Activated CD8-positive, alpha-beta memory T cell treated with anti-CD3 and anti-CD28 coated beads for 48 hours (primary cell): ENCODE measurements at places on chromosomes 6 and 20.
A peak's percentile ranks its signal among the peaks of the same experiment; 100 is the strongest.

DNA sequence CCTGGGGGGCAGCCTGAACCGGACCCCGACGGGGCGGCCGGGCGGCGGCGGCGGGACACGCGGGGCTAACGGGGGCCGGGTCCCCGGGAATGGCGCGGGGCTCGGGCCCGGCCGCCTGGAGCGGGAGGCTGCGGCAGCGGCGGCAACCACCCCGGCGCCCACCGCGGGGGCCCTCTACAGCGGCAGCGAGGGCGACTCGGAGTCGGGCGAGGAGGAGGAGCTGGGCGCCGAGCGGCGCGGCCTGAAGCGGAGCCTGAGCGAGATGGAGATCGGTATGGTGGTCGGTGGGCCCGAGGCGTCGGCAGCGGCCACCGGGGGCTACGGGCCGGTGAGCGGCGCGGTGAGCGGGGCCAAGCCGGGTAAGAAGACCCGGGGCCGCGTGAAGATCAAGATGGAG lies 636 bp downstream of the SRF start:
- DNase-seq = no peak

DNA sequence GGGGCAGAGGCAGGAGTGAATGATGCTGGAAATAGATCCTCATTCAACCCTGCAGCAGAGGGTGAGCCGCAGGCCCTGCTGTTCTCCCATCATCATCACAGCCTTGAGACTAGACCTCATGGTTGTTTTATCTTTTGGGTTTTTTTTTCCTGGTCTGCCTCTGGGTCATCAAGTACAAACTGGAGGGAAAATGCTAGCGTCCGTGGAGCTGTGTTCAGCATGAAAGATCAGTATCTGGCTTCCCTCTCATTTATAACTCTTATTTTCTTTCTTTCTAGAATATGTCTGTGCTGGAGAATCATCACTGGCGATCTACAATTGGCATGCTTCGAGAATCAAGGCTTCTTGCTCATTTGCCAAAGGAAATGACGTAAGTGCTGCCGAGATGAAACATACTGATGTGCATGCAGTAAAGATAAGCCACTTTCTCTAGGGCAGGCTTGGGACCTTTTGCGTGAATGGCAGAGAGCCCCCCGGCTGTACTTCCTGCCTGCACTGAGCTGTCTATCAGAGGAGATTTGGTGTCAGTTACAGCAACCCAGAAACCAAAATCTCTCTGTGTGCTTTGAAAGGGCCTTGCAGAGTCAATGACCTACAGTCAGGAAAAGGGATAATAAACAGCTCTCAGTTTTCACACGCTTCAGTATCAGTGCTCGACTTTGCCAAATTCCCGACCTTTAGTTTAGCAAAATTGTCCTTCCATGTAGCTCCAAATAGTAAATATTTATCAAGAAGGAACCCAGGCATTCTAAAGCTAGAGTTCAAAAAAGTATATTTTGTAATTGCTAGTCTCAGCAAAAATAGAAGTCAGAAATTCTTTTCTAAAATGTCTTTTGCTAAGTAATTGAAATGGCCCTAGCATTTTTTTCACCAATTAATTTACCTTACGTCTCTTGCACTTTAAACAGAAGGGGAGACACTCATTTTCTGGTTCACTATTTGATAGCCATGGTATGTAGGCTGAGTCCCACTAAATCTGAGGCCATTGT lies 76.3 kb downstream of the MTFR2 start:
- no peak for DNase-seq

DNA sequence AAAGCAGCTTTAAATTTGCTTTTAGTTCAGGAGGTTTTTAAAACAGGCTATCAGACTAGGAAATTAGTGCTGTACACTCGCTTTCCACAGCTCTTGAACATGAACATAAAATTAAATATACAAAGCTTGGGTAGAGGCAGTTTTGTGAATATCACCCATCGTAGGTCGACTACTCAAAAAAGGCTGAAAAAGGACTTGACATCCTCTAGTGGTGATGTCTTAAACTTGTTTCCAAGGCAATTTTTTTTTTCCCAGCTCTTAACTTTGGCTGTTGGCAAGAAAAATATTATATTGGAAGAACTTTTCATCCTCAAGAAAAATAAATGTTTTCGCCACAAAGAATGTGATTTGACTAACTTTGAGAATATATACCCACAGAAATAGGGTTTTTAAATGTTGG lies 2.9 kb downstream of the MAP7 start:
- DNase-seq = no peak

DNA sequence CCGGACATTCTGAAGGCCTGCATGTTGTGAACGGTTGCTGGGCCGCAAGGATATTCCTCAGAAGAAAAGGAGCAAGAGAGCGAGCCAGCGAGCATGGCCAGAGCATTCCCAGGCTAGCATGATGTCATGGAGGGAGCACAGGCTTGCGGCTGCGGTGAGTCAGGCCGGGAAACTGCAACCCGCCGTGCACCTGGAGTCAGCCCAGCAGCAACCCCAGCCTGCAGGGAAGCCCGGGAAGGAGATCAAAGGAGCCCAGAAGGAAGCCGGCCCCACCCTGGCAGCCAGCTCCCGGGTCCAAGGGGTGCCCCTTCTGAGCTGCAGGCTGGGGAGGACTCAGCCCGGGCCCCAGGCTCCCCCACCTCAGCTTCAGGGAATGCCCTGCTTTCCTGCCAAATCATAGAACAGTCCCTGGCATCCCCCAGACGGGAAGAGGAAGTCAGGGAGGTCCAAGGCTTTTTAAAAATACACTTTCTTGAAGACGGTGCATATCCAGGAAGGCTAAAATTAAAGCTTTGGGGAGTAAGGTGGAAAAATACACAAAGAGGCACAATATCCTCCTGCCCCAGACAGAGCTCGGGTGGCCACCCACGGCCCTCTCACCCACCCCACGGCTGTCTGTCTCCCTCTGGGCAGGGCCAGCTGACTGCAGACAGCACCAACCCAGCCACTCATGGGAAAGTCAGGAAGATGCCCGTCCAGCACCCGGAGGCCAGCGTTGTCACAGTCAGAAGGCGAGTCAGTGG lies 53.7 kb downstream of the BMP7 start:
- no peak for DNase-seq

DNA sequence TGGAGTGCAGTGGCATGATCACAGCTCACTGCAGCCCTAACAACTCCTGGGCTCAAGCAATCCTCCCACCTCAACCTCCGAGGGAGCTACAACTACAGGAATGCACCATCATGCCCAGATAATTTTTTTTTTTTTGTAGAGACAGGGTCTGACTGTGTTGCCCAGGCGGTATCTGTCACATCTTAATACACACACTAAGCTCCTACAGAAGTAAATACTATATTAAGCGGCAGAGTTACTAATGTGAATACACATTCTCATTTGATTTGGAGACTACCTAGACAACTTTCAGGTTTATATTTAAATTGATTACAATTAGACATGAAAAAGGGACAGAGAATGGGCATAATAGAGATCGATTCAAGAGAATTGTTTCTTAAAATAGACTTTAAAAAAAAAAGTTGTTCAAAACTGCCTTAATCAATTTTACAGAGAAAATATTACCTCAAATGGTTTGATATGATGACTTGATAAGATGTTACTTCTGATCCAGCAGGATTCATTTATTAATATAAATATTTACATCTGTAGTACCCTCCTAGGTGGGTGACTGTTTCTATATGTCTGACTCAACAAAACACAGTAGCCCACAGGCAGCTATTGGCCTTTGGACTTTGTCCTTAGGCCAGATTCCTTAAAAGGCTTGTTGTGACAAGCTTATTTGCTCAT lies 7.1 kb upstream of the LOC128125822 start:
- DNase-seq = no peak

DNA sequence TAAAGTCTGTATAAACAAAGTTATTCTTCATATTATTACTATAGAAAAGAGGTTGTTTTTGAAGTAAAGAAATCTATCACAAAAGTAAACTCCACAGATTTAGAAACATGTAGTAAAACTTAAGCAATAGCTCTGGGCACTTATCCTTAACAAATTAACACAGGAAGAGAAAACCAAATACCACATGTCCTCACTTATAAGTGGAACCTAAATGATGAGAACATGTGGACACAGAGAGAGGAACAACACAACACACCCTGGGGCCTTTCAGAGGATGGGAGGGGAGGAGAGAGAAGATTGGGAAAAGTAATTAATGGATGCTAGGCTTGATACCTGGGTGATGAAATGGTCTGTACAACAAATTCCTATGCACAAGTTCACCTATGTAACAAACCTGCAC lies 57.2 kb downstream of the C6orf58 start:
- DNase-seq = no peak

DNA sequence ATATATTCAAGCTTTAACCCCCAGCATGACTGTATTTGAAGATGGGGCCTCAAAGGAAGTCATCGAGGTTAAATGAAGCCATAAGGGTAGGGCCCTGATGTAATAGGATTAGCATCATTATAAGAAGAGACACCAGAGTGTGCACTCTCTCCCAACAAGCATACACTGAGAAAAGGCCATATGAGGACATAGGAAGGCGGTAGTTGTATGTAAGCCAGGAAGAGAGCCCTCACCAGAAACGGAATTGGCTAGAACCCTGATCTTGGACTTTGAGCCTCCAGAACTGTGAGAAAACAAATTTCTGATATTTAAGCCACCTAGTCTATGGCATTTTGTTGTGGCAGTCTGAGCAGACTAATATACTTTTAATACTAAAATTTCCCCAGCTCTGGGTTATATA lies 150.1 kb upstream of the STXBP5 start:
- no peak for DNase-seq

GRCh38 chr6:36171573-36171972 lies 25.0 kb upstream of the BRPF3 start:
- no peak for DNase-seq

DNA sequence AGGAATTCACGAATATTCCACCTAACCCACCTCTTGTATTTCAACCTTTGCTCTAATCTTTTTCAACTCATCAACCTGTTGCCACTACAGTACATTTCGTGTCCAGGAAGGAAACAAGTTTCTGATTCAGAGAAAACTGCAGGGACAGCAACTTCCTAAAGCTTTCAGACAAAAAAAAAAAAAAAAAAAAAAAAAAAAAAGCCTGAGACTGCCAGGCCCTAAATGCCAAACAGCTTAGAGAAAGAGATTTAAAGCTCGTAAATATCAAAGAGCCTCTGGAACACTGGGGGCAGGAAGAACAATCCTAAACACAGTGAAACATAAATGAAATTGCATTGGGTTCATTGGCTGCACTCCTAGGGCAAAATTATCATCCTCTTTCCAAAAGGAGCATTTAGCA lies 411.2 kb upstream of the SPTLC3 start:
- DNase-seq = no peak

- DNase-seq = no peak
These were observed 729.0 kb downstream of the RFPL4B start for GRCh38 chr6:113076116-113076515.

- DNase-seq = no peak
These were observed 1.7 kb downstream of the SLC22A23 start for GRCh38 chr6:3455147-3455568.

DNA sequence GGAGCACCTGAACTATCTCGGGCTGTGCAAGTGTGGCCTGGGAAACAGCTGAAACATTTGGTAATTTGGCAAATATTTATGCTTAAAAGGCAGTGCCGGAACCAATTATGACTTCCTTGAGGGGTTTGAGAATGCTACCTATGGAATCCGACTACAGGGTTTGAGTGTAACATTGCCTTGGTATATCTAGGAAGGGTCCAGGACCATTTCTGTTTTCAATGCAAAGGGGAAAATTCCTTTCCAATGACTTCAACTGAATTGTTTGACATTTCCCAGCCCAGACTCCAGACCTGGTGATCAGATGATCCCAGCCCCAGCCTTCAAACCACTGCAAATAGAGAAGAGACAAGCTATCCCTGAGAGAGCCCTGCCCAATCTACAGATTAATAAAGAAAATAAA lies 4.6 kb upstream of the PPP1R3G start:
- DNase-seq = no peak

- no peak for DNase-seq
These were observed 11.2 kb upstream of the ZNFX1 start for GRCh38 chr20:49288784-49289696.

DNA sequence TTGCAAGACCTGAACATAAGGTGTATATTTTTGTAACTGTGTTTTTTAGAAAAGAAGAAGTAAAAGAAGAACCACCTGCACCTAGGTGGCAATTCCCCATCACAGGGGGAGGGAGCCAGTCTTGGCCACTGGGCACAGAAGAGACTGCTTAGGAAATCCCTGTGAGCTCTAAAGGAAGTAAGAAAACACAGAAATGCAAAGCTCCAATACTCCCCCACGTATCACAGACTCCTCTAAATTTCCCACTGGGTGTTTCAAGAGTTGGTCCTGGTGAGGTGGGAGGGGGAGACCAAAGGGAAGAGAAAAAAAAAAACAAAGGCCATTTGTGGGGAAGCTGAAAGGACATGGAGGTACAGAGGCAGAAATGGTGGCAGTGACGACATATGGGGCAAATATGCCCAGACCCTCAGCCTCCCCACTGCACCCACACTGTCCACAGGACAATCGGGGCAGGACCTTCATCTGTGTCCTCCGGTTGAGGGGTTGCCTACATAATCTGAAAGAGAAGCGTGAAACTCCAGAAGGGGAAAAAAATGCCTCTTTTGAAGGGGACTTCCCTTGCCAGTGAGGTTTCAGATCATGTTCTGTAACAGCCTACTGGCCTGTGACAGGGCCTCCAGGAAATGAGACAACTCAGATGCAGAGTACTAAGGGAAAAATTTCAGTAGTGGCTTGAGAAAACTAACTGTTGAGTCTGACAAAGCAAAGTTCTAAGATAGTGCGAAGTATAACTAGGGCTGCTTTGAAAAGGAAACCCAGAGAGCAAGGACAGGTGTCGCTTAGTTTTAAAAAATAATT lies 226.2 kb upstream of the MARCKS start:
- DNase-seq = peak; percentile 2

GRCh38 chr6:122735582-122735981 lies 43.9 kb upstream of the FABP7 start:
- DNase-seq = no peak

GRCh38 chr20:35497320-35497719 lies 32.1 kb downstream of the C20orf173 start:
- DNase-seq = no peak

DNA sequence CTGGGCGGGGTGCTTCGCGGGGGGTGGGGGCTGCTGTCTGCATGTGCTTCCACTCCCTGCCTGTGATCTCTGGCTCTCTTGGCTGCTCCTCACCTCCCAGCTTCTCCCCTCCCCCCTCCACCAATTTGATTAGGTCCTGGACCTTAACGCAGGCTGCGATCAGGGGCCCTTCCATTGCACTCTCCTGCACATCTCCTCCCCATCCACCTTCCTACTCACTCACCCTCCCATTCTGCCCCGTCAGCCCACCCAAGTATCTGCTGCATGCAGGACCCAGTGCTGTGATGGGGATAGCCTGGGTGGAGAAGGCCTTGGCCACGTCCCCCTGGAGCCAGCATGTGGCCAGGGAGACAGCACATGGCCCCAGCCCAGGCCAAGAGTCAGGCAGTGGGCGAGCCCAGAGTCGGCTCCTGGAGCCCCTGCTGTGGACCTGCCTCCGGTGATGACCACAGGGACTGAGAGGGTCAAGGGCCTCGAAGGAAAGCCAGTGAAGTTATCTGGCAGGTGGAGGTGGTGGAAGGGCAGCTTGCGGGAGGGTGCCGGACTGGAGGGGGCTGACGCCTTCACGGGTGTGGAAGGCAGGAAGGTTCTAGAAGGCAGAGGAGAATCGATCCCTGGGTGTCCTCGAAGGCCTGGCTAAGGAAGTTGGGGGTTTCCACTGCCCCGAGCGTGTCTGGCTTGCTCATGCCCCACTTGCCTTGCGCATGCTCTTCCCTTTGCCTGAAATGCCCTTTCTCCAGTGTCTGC lies 40.7 kb downstream of the SRC start:
- DNase-seq = no peak
